ENCODE measurements at places on chromosomes 12 and 14.

- DNase-seq = no peak
Measured at GRCh38 chr12:112514926-112515642, 96.3 kb downstream of the PTPN11 start.

DNA sequence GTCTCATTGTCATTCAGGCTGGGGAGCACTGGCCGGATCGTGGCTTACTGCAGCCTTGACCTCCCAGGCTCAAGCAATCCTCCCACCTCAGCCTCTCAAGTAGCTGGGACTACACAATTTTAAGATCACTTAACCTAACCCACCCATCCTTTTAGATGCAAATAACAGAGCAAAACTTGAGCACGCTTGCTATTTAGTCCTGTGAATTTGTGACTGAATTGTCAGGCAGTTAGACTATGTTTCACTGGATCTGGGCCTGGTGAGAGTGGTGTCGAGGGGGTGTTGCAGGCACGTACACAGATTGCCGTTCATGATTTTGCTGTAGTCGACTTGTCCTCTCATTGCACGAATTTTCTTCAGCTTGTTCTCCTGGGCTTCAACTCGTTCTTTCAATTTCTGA is 38.2 kb downstream of the ZFYVE21 start:
- no peak for DNase-seq

GRCh38 chr12:47980197-47980596 is 16.8 kb downstream of the TMEM106C start:
- no peak for DNase-seq

GRCh38 chr14:104502060-104502459 is 77.5 kb upstream of the C14orf180 start:
- no peak for DNase-seq

- no peak for DNase-seq
Measured at GRCh38 chr14:61116369-61116768, 135.3 kb downstream of the SLC38A6 start.

GRCh38 chr14:104752423-104752734 is 568 bp upstream of the SIVA1 start:
- no peak for DNase-seq

DNA sequence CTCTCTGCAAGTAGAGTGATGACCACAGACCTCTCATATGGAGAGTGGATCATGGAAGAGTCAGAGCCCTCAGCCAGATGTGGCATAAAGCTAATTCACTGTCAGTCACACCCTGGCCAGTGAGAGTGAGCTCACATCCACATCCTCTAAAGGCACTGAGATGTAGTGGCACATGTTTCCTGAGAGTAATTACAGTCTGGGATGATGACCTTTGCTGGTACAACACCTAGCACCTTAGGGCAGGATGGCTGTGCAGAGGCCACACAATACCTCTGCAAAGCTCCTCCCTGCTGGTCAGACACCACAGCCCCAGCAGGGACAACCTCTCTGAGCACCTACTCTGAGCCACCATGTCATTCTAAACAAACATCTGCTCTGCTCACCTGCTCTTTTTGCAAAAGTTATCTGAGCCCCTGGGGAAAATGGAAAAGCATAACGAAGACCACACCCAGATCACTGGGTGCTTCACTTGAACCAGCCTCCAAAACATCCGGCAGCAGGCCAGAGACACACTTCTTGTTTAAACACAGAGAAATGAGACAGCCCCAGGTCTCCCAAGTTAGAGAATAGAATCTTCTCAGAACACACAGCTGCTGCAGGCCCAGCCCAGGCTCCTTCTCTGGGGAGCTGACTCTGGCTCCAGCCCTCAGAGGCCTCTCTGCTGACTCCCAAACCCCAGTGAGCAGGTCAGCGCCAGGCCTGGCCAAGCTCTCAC is 30.3 kb downstream of the PITPNM2 start:
- DNase-seq = no peak

DNA sequence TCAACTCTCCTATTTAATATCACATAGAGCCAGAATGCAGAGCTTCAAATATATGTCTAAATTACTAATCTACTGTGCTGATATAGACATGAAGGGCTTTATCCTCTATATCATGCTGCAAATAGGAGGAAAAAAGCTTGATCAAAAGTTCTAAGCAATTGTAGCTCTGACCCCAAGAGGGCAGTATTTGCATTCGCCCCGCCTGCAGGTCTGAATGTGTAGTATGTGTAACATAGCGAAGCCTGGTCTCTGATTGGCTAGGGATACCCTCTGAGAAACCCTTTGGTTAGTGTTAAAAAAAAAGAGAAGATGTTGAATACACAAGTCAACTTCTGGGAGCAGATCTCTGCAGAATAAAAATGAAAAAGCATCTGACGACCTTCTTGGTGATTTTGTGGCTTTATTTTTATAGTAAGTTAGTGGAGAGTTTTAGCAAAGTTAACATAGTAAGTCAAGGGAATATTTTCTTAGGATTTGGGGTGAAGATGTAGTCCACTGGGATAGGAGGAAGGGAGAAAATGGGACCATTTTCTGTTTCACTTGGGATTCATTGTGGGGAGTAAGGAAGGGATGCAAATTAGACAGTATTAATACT is 151.6 kb upstream of the OR4E1 start:
- no peak for DNase-seq

GRCh38 chr12:9948606-9949296 is 16.6 kb upstream of the CLEC2A start:
- DNase-seq = no peak

GRCh38 chr12:122003651-122004611 is 17.8 kb upstream of the BCL7A start:
- DNase-seq = no peak

GRCh38 chr12:110697236-110697635 is 8.3 kb upstream of the HVCN1 start:
- no peak for DNase-seq

GRCh38 chr12:48423171-48423570 is 49.2 kb upstream of the ANP32D start:
- no peak for DNase-seq

All from anterior cingulate cortex (tissue), 58 donors.